ENCODE measurements at places on chromosomes 7 and 10.

DNA sequence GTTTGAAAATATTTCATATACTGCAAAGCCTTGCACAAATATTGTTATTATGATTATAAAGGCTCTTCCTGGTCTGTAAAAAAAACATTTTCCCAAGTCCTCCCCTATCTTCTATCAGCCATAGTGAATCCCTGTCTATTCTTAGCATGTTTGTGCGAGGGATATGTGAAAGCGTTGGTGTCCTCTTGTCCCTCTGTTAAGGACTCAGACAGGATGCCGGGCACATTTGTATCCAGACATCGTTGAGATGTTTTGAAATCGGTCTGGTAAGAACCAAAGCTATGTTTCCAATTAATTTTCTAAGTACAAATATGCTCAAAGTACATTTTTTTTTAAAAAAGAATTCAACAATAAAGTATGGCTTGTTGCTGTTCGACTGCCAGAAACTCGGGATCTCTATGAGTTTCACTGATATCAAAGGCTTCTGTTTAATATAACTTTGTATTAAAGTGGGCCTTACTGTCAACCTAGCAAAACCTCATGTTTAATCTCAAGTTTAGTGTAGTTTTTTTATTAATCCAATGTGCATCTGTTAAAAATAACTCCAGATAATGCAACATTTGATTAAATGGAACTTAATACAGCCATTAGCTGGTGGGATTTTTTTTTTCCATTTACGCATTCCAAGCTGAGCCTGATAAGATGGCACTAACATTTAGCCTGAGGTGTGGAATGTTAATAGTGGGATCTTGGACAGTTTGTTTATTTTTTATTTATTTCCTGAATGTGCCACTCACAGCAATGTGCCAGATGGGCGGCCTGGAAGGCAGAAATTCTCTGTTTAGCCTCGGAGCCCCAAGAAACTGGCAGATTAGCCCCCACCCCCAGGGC, 754.3 kb downstream of the LRMDA start:
- no peak for DNase-seq

DNA sequence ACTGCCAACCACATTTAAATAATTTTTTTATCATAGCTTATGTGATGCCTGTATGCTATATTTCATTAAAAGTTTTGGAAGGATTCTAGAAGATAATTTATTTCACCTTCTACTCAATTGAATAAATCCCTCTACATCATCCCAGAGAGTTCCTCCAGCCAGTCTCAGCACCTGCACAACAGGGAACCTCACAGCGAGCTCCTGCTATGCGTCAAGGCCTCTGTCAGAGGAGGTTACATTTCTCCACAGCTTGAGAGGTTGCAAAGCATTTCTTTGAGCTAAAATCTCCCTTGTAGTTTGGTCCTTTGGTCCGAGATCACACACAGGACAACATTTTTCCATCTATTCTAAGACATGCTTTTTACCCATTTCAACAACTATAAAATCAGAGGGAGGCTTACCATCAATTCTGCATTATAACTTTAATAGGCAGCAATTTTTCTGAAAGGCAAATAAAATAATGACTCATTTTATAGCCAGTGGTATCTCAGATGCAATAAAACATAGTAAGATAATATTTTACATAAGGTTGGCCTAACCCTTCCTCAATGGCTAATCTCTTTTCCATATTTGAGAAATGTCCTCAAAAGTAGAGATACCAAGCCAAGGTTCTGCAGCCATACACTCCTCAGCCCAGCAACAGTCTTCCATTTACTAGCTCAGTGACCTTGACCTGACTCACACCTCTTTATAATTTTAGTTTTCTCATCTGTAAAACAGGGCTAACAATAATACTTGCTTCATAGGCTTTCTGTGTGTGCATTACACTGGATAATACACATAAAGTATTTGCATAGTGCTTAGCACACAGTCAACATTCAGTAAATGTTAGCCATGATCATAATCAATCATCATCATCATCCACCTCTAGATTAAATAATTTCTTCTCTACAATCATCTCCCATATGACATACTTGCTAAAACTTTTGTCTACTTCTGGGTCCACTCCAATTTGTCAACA, 68.8 kb downstream of the DOCK4 start:
- no peak for DNase-seq

- no peak for DNase-seq
Measured at GRCh38 chr10:126908225-126908624, 3.0 kb downstream of the DOCK1 start.

DNA sequence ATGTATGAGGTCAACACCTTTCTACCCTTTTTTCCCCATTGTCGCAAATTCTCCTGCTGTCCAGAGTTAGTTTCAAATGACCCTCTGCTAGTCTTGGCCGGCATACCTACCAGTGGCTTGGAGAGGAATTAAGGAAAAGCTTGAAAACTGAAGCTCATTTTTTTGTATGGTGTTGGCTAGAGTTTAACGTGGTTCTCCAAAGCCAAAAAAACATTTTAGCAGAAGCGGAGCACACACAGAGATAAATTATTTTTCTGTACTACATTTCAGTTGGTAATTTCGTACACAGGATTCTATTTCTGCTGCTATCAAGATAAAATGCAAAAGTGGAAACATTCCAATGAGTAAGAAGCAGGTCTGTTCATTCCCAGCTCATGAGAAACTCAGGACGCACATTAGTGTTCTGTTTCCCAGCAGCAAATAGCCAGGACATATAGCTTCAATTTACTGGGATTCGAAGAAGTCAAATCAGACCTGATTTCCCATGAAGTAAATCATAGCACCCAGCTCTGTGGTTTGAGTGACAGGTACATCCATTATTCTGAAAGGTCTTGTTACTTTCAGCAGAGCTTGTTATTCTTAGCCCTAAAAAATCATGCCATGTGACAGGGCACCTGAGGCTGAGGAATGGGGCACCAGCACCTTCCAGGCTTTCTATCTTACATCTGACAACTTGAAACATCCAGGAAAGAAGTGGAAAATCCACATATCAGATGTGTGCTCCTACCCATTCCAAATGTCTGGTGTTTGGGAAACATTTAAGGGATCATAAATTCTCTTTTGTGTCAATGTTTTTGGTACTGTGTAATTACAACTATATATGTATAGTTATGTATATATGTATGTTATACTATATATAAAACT, 215.9 kb upstream of the C7orf33 start:
- no peak for DNase-seq
